ENCODE measurements at places on chromosomes 1 and 21.

DNA sequence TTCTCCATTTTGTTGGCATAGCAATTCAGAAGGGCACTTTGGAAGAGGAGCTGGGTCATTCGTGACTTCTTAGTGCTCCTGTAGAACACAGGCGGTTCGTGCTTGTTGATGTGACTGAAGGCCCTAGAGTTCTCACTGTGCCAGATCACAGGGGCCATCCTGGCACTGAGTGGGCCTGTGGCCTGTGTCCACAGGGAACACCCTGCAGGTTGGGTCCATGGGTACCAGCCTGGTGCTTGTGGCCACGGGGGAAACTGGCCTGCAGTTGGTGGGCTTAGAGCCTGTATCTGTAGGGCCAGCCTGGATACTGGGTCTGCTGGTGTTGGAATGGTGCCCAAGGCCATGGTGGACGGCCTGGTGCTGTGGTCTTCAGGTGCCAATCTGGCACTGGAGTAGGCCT is 9.2 kb downstream of the OR2G3 start:
- no peak for DNase-seq

GRCh38 chr1:55632906-55633305 is 417.7 kb upstream of the USP24 start:
- no peak for DNase-seq

DNA sequence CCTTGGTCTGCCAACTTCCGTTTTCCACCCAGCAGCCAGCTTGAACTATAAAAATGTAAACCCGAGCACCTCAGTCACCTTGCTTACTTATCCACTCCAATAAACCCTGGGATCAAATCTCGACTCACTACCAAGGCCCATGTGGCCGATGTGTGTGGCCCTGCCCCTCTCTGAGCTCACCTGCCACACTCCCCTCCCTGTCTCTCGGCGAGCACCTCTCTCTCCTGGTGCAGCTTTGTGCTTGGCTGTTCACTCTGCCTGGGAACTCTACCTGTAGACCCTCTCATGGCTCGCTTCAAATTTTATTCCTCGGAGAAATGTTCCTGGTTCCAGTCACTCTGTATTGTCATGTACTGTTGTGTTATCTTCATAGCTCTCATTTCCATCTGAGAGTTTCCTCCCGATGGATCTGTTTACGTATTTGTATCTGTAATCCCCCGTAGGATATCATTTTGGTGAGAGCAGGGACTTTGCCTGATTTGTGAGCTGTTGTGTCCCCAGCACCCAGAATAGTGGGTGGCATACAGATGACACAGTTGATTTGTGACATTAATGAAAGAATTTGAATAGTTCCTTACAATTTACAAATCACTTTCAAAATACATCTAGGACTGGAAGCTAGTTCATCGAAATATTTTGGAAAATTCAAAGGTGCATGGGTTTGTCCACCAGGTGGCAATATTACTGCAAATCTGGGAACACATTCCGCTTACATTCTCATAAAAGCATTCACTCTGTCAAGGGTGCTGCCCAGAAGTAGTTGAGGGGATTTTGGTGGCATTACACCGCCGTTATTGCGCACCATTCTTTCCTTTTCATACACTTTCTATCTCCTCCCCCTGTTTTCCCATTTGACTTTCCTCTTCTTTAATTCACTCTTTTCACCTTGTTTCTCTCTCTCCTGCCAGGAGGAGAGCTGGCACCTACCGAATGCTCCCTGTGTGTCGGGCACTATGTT is 95.3 kb downstream of the ABCA4 start:
- DNase-seq, result no peak

DNA sequence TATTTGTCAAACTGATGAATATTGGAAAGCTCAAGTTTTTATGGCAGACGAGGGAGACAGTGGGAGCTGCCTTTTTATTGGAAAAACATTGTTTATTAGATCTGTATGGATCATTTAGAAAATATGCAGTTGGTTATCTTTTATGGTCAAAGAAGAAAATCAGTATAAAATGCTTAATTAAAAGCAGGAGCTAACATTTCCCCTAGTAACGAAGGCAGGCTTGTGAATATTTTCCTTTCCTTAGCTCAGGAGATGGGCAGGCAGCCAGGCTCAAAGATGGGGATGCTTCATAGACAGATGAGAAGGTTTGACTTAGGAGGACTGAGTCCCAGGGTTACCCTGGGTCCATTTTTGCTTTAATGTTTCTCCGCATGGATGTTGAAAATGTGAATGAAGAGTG is 26.0 kb downstream of the ROR1 start:
- DNase-seq, result no peak

DNA sequence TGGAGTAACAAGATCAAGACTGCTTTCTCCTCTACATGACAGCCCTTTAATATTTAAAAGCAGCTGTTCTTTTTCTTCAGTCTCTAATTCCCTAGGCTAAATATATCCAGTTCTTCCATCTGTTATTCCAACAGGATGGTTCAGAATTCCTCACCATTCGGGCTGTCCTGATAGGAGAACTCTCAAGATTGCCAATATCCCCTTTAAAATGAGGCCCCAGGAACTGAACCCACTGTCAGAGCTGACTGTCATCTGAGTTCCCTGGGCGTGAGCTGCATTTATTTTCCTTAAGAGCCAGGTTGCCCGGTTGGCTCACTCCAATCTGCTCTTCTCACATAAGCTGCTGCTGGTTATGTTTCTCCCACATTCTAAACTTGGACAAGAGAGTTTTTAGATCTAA is 177.6 kb downstream of the MIS18A start:
- no peak for DNase-seq

- DNase-seq, result no peak
Observed at GRCh38 chr1:86154571-86155050, 2.0 kb downstream of the COL24A1 start.

DNA sequence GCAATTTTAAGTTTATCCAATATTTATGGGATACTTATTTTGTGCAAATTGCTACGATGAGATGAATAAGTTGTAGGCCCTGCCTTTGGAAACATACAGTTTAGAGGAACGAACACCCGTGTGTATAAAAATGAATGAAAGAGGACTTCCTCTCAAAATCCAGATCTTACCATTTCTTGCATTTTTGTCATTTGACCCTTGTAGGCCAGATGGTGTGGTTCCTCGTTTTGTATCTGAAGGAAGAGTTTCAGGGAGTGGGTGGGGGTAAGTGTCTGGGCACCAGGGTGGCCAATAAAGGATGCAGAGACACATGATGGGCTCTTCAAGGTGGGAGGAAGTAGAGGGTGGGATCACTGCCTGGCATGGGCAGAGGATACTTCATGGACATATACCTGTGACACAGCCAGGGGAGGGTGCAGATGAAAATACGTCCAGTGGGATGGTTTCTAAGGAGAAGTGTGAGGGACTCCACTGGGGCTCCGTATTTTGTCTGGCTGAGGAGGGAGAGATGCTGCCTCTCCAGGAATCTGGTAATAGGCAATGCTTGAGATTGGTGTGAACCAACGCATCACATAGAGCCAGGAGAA is 14.4 kb downstream of the MAPKAPK2 start:
- no peak for DNase-seq

GRCh38 chr1:178267646-178268094 is 173.8 kb downstream of the RASAL2 start:
- no peak for DNase-seq

GRCh38 chr1:197083474-197083873 is 16.4 kb upstream of the F13B start:
- no peak for DNase-seq

GRCh38 chr1:181062836-181063428 is 25.6 kb upstream of the IER5 start:
- no peak for DNase-seq

GRCh38 chr1:93113127-93113526 is 34.0 kb downstream of the MTF2 start:
- DNase-seq, result no peak

GRCh38 chr1:115450501-115451040 is 112.5 kb upstream of the NGF start:
- no peak for DNase-seq

DNA sequence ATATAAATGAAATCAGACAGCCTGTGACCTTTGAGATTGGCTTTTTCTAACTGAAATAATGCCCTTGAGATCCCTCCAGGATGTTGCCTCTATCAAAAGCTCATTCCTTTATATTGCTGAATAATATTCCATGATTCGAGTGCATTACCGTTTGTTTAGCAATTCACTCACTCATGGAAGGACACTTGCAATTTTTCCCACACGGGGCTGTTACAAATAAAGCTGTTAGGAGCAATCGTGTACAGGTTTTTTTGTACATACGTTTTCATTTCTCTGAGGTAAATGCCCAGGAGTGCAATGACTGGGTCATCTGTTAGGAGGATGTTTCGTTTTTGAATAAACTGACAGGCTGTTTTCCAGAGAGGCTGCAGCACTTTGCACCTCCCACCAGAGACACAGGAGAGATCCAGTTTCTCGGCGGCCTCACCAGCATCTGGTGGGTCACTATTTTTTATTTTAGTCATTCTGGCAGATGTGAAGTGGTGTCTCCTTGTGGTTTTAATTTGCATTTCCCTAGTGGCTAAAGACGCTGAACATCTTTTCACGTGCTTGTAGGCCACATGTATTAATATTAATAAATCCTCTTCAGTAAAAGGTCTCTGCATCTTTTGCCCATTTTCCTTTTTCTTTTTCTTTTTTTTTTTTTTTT is 11.0 kb downstream of the PRDM15 start:
- DNase-seq, result no peak

DNA sequence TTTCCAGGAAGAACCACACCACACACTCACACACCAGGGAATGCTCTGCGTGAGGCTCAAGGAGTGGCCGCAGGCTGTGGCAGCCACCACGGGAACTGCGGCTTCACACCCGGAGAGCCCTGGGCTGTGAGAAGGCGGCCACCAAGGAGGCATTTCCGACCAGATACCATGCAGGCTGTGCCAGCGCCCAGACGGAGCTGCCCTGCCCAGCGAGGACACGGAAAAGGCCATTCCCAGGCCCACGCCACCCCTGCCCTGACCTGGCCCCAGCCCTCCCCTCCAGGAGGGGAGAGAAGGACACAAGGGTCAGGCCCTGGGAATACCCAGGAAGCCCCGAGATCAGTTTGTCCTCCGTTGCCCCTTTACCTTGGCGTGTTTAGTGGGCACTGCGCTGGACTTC is 119.3 kb downstream of the NPHP4 start:
- DNase-seq, result no peak

DNA sequence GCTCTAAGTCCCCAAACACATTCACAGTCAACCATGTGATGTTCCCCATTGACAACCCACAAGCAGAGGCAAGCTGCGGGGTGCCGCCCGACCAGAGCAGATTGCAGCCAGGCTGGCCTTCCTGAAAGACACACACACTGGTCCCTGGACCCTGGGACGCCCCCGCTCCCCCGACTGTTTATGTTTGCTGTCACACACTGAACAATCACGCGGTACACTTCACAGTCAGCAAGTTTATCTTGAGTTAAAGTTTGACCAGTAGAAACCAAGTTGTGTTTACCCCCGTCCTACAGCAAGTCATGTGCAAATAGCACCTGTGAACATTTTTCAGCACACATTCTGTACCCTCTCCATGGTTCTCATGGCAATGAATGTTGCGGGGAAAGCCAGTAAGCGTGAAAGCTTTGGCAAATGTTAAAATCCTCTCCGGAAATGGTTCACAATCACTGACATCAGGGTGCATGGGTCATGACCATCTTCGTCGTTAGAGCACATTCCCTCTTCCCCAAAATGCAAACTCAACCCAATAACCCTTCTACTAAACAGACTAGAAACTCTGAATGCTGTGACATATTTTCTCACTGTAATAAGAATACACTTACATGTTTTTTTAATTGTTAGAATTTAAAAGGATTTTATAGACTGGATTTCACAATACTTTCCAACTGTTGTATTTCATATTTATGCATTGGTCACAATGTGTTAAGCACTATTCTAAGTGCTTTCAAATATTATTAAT is 33.3 kb upstream of the IRF2BP2 start:
- no peak for DNase-seq

GRCh38 chr1:218459450-218459849 is 114.3 kb downstream of the TGFB2 start:
- DNase-seq, result no peak

DNA sequence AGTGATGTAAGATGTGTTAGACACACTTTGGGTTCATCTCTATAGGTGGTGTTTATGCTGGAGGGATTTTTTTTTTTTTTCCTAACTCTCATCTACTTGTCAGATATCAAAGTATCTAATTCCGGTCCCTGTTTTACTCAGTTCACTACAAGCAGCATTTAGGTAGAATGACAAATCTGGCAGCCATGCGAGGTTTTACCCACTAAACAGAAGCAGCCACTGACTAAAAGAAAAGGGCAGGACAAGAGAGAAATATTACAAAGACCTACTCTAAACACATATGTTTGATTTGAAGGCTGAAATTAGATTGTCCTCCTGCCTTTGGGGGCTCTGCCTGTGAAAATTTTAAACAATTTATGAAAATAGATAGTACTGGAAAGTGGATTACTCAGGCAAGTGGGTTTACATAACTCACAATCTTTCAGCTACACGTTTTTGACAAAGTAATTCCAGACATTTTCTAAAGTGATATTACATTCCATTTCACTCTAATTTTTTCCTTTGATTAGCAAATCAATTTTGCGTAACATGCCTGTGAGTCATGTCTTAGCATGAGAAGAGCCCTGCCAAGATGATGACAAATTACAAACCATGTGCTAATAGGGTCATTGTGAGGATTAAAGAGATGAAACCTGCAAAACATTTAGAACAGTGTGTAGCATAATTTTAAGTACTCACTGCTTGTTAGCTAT is 172.6 kb downstream of the PLA2G4A start:
- DNase-seq, result no peak

DNA sequence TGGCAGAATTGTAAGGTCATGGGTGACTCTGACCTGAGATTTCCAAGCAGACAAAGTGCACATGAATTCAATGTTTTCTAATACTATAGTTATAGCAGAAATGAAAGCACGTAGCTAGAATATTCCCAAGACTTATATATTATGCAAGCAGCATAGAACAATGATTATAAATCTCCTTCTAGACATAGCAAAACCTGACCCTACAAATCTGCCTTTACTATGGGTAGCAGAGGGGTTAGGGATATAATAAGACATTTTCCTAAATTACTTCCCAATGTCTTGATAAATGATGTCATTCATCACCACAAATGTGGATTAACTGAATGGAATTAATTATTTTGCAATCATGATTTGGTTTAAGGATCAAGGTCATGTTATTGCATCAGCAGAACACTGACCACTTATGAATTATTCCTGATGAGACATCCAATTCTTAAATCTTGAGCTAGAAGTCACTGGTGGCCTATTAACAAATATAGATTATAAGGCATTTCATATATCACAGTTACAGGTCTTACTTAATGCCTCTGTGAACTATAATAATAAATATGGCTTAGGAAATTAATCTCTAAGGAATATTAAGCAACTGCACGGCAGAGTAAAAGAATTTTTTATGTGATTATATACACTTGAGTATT is 776.6 kb downstream of the AMY1C start:
- DNase-seq, result no peak

Data from H1 (cell line).